WTC11 (cell line): ENCODE measurements at places on chromosomes 4 and X.

DNA sequence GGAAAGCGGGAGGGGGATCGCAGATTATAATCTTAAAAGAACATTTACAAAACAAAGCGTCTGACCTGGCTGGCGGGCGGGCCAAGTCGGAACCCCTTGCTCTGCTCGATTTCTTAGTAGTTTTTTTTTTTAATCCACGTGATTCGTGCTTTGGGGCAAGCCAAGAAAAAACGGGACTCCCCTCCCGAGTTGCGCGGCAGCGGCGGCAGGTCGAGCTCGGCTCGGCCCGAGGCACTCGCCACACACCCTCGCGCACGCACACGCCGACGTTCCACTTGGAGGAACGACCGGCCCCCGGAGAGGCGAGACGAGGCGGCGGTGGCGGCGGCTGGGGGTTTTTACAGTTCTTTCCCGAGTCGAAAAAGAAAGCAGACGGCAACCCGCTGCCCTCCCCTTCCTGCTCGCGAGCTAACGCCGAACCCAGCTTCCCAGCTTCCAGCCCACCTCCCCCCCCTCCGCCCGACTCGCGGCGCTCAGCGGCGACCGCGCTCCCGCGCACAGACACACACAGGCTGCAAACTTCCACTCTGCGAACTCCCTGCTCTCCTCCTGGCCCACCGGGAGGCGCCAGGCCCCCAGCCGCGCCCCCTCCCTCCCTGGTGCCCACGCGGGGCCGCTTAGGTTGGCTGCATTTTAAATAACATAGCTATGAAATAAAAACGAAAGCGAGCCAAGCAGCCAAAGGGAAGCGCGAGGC, 1.2 kb downstream of the BCOR start:
- DNase-seq = no peak

GRCh38 chr4:63296773-63297172, 1112.5 kb downstream of the TECRL start:
- DNase-seq = peak; percentile 24

DNA sequence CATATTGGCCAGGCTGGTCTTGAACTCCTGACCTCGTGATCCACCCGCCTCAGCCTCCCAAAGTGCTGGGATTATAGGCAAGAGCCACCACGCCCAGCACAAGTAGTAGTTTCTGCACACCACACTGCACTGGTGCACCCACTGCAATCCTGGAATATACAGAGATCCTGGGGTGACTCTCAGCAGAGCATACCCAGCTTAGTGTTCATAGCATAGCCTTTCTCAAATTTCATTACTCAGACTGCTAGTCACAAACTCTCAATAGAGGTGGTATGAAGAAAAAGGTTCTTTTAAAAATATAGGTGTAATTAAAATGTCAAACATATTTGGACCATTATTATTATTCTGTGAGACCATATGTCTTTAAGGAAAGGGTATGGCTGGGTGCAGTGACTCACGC, 6.2 kb upstream of the ARHGAP10 start:
- no peak for DNase-seq

- no peak for DNase-seq
Observed at GRCh38 chrX:17052793-17053192, 106.3 kb downstream of the REPS2 start.

- peak; percentile 31 for DNase-seq
Observed at GRCh38 chrX:14039344-14039743, 9.7 kb upstream of the GEMIN8 start.

GRCh38 chr4:155757745-155758265, 1.0 kb upstream of the GUCY1B1 start:
- DNase-seq = no peak

DNA sequence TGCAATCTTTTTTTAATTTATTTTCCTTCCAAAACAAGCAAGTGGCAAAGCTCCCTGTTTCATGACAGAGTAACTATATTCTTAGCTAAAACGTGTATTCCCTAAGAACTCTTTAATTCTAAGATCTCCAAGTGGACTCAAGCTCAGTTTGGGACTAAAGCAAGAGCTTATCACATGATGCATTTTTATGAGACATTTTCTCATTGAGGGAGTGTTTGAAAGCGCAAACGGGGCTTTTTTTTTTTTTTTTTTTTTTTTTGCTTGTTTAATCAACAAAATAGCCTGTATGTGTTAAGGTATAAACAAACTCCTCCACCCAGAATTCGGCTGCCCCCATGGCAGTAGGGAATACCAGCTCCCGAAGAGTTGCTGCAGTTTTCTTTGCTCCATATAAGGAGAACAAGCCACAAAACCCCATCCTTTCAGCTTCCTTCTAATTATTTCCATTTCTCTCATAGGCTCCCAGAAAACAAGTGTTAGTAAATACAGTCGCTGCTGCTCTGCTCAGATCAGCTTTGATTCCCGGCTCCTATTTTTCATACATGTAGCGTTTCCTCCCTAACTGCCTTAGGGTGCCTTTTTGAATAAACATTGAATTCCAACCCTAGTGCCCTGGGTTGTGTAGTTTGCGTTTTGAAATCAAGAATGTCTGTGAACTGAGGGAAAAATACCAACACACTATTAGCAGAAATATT, 669 bp upstream of the PPARGC1A start:
- no peak for DNase-seq

GRCh38 chrX:13257223-13258051, 62.4 kb downstream of the ATXN3L start:
- DNase-seq = no peak

GRCh38 chrX:335758-336155, 17.2 kb upstream of the GTPBP6 start:
- no peak for DNase-seq
